KG1 (cell line): ENCODE measurements at places on chromosomes 2 and 18.

DNA sequence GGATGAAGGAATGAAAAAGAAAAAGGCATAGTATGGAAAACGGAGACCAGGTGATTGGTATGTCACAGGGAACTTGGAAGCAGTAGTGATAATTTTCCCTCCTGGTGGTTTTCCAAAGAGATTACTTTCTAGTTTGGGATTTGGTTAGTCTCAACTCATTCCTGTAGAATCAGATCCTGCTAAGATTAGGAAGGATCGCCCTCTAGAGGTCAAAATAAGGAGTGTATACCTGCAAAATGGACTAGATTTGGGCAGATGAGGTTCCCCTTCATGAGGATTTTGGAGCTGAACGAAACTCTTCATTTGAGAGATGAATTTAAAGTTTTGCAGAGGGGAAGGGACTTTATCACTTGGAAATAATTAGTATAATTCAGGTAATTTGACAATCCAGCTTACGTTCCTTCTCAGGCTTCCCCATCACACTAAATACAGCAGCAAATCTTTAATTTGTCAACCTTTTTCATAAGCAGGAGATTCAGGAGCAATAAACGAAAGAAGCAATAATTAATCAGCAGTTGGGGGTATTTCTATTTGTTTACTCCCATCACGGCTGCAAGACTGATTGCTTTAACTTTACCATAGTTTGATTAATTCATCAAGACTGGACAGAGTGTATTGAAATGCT is 65.2 kb downstream of the CCDC195 start:
- DNase-seq, result peak; percentile 50

DNA sequence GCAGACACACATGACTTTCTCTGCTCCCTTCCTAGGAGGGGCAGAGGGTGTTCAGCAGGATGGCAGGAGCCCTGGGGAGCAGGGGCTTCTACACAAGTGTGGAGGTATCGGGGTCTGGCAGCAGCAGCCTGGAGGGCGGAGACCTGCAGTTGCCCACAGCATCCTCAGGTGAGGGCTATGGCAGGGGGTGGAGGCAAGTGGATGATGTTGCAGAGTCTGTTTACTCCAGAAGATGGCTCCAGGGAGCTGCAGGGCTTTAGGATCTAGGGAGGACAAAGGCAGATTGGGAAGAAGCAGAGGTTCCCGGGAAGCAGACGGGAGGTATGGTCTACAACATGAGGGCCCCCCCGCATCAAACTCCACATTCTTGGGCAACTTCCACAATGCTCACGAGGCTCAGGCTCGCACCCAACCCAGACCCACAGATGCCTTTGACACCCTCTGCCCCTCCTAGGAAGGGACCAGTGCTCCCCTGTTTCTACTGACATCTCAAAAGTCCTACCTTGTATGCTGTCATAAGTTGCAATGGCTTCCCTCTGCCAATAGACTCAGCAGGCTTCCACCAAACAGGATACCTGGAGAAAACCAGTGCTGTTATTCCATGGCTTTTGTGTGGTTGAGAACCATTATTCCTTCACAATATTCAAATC is 12.0 kb upstream of the ATP6V1C2 start:
- no peak for DNase-seq

- peak; percentile 86 for DNase-seq
These were observed 7.4 kb downstream of the CTDSP1 start for GRCh38 chr2:218406949-218407618.

DNA sequence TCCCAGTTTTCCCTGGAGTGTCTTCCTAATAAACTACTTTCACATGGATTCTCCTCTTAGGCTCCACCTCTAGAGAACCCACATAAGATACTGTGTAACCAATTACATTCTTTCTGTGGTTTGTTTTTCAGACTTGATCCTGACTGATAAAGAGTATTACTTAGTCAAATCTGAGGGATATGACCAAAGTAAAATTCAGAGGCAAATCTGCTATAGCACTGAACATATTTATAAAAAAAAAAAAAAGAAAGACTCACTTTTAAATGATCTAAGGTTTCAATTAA is 13.9 kb downstream of the CKAP2L start:
- DNase-seq, result no peak

DNA sequence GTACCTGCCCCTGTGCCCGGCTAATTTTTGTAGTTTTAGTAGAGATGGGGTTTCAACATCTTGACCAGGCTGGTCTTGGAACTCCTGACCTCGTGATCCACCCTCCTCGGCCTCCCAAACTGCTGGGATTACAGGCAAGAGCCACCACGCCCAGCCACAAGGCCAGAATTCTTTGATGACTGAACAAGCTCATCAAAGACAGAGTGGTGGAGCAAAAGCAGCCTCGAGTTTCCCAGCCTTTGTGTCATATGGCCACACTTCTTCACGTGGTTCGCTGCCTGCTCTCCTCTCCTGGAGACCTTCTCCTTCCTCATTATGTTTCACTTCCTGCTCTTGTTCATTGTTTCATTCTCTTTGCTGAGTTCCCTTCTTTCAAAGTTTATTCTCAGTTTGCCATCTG is 9.9 kb upstream of the NPC1 start:
- no peak for DNase-seq

DNA sequence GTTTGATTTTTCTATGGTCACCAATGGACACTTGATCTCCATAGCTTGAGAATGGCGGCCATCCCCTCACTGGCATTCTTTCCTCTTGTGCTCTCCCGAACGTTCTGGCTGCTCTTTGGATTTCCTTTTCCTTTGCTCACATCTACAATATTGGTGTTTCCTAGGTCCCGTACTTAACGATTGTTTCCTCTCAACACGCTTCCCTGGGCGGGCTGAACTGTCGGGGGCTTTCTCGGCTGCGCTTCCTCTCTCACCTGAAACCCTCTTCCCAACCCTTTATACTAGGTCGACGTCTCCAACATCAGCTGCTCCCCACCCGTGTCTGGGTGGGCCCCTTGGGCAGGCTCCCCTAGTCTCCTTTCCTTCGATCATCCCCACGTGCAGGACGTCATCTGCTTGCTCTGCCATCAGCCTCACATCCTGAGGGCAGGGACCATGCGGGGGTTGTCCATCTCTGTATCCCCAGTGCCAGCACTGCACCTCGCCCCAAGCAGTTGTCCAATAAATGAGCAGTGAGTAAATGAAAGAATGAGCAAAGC is 634 bp upstream of the DIS3L2 start:
- no peak for DNase-seq

- no peak for DNase-seq
These were observed 601.9 kb downstream of the CNTNAP5 start for GRCh38 chr2:124626993-124627392.

DNA sequence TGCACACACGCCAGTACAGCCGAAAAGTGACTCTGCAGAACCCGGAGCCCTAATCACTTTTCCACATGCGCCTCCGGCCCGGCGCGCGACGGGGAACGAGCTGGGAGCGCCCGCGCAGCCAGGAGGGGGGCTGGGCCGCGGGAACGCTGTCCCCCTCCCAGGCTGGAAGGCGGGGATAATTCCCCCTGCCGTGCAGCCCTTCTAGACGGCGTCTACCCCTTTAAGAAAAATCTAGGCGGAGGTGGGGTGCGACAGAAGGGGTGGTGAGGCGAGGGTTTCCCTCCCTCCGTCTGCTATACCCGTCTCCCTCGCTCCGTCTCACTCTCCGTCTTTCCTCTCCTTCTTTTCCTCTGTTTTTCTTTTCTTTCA is 2.4 kb downstream of the CYP26B1 start:
- DNase-seq, result no peak

DNA sequence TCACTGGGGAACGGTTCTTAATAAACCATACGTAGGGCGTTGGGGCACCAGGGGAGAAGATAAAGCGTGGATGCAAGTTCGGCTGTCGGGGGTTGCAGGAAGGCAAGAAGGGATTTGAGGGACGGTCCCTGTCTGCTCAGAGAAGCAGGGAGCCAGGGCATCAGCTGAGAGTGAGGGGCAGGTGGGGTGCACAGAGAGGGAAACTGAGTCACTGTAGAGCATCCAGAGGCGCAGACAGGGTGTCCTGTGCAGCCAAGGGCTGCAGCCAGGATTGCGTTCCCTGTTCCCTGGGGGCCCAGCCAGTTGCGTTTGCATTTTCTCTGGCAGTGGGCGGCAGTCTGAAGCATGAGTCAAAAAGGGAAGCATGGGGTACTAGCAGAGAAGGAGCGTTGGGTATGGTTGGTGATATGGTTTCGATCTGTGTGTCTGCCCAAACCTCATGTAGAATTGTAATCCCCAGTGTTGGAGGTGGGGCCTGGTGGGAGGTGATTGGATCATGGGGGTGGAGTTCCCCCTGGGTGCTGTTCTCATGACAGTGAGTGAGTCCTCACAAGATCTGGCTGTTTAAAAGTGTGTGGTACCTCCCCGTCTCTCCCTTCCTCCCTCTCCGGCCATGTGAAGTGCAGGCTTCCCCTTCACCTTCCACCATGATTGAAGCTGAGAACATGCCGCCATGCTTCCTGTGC is 202.9 kb downstream of the NDUFA10 start:
- DNase-seq, result no peak
